ENCODE measurements at places on chromosomes 13 and 19.

- no peak for DNase-seq
These were observed 23.4 kb upstream of the TCF3 start for GRCh38 chr19:1675633-1676350.

DNA sequence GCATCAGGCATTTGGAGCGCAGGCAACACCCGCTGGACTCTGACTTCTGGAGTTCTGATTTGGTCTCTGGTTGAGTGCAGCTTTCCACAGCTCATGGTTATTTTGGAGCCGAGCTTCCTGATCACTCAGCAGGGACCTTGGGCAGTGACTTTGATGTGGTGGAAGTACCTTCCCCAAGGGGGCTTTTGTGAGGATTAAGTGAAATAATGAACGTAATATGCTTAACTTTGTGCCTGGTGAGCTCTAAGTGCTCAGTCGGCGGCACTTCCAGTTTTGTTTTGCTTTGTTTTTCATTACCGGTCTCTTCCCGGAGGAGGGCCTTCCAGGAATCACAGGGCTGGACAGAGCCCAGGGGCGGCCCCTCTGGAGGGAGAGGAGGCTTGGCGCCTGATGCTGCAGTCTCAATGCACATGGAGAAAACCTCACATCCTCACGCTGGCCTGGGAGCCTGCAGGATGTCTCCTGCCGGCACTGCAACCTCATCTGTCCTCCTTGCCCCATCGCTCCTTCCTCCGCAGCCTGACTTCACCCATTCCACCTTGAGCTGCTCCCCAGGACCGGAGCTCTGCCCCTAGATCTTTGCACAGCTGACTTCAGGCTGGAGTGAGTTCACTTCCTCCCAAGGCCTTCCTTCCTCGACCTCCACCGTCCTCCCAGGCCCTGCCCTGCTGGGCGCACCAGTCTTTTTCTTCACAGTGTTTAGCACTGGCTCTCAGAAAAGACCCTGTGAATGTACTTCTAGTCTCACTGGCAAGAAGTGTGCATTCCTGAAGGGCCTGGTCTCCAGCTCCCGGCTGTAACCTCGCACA is 1.5 kb downstream of the PLEKHF1 start:
- no peak for DNase-seq

DNA sequence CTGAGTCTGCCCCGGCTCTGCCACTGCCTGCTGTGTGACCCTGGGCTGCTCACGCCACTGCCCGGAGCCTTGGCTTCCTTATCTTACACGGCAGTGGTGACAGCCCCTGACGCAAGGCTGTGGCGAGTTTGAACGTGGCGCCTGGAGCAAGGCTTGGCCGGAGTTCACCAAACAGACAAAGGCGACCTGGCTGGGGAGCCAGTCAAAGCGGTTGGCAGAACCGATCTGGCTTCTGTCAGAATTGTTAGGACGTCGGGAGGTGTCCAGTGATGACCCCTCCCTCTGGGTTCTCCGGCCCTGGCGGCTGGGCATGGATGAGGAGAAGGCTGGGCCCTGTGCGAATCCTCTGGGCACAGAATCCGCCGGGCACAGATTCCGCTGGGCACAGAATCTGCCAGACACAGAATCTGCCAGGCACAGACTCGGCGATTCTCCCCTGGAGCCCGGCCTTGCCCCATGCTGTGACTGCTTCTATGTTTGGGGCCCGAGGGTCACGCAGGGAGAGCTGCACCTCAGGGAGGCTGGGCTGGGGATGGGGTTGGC is 11.7 kb upstream of the TMEM255B start:
- DNase-seq, result no peak

- no peak for DNase-seq
These were observed 93.9 kb downstream of the STARD13 start for GRCh38 chr13:33191425-33192210.

DNA sequence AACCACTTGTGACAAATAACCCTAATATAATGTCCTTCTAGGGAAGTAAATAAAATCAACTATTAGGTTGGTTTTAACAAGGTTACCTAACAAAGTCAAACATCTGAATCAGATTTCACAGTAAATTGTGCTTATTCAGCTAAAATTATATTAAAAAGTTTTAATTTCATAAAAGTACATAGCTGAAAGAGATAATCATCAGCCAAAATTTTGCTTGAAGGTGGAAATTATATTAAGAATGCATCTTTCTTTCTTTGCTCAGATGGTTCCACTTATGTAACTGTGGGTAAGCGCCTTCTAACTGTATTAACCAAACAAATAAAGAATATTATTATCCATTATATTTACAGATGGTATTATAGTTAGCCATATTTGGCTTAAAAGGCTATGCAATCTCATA is 2840.3 kb upstream of the PCDH20 start:
- DNase-seq, result no peak

DNA sequence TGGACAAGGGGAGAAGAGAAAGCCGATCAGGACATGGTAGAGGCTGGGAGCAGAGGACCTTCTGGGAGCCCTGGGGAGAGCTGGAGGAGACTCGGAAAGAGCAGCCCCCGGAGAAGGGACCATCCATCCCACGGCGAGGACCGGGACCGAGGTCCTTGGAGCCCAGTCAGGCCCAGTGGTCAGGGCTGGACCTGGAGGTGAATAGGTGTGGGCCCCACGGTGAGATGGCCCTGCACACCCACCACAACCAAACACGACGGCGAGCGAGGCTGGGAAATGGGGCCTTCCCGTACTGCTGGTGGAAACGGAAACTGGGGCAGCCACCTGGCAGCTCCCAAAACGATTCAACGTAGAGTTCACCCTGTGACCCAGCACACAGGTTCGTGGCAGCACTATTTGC is 3.7 kb upstream of the NTN5 start:
- DNase-seq, result no peak

DNA sequence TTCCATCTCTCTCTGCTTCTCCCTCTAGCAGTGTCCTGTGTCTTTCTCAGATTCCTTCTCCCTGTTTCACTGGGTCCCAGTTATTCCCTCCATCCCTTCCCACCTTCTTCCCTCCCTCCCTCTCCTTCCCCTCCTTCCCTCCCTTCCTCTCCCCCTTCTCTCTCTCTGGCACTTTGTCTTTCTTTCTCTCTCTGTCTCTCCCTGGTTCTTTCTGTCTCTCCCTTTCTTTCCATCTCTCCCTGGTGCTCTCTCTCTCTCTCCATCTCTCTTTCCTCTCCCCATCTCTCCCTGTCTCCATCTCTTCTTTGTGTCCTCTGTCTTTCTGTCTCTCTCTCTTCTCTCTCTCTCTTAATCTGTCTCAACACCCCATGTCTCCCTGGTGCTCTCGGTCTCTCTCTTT is 31.7 kb upstream of the CYP2B6 start:
- DNase-seq, result no peak

DNA sequence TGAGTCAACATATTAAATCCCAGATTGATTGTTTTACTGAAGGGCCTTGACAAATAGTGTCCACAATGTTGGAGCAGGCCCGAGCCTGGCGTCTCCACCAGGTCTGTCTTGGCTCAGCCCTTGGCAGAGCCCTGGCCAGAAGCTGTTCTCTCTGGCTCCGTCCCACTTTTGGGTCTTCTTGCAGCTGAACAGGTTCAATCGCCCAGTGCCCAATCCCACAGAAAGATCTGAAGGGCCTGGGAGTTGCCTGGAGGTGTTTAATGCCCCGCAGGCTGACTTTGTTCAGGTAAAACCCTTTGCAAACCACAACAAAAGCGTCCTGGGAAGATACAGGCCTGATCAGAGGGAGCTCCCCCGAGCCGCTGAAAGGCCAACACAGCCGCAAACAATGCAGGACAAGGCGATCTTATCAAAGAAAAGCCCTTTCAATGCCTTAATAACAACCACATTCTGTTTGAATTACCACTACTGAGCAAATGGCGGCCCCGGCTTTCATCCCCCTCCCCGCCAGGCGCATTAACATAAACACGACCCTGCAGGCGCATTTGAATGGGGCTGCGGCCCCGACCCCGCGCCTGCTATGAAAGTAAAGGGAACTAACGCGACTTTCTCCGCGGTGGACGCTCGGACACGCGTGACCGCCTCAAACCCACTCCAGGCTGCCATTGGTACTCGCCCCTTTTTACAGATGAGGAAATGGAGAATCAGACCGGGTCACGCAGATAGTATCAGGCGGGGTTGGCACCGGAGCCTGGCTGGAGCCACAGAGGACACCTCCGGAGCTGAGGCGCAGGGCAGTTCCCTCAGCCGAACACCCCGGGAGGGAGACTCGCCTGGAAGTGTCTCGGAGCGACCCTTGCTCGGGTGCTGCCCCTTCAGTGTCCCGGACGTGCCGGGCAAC is 3.1 kb downstream of the CDX2 start:
- no peak for DNase-seq

- no peak for DNase-seq
These were observed 16.0 kb upstream of the QTRT1 start for GRCh38 chr19:10685210-10685609.

DNA sequence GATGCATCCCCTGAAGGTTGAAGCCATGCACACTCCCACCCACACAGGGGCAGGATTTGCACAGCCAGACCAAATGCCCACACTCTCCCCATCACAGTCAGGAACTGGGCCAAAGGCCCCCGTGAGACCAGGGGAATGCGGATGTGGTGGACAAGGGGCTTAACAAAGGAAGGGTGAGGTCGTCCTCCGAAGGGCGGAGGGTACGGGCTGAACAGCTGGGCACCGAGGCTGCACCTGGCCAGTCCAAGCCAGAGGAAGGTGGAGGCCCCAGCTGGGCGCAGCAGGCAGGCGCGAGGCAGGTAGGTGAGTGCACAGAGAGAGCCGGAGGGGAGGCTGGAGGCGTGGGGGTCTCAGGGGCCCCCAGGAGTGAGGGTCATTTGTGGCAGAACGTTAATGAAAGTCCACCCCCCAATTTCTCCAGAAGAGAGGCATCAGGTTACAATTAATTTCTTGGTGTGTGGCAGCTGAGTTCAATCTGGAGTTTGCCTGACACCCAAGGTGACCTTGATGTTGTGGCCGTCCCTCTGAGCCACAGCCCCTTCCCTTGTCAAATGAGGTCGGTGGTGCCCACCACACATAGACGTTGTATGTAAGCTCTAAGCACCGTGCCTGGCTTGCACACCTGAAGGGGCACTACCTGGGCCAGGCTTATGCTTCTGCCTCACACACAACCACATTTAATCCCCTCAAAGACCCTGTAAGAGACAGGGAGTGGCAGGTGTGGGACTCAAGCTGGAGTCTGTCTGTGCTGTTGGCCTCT is 2.9 kb downstream of the KLK15 start:
- DNase-seq, result no peak

DNA sequence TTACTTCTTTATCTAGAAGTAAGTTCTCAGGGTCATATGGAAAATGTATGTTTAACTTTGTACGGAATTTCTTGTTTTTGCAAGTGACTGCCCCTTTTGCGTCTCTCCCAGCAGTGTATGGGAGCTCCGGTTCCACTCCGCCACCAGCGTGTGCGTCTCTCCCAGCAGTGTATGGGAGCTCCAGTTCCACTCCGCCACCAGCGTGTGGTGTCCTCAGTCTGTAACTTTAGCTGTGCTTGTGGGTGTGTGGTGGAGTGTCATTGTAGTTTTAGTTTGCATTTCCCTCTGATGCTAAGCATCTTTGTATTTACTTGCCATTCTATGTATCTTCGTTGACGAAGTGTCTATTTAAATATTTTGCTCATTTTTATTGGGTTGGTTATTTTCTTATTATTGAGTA is 2.4 kb downstream of the CUL4A start:
- DNase-seq, result no peak

- DNase-seq, result peak; percentile 16
These were observed 112.5 kb upstream of the SLC7A1 start for GRCh38 chr13:29707876-29708543.

- DNase-seq, result no peak
These were observed 5.3 kb upstream of the CSNK1G2 start for GRCh38 chr19:1935484-1936208.

DNA sequence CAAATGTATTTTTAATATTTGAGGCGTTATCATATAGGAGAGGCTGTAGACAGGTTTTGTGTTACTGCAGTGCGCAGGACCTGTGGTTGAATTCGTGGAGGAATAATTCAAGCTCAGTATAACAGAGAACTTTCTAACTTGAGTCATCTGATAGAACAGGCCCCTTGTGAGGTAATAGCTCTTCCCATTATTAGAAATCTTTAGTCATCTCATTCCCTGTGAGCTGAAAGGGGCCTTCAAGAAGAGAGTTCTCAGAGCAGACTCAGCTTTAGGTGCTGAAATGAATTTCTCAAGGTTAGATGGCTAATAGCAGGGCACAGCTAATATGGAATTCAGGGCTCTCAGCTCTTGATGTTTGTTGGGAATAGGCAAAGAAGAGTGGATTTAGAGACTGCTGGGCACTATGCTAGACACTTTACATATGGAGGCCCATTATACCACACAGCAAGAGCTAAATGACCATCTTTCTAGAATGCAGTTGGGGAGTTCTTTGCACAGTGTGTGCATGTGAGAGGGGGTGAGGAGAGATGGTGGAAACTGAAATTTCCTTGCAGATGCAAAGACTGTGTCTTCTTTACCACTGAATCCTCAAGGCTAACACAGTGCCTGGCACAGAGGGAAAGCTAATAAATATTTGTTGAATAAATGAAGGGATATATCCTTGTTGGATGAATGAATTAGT is 89.5 kb downstream of the DGKH start:
- no peak for DNase-seq

GRCh38 chr13:110301083-110301482 is 5.9 kb downstream of the COL4A1 start:
- no peak for DNase-seq

All from retinal pigment epithelial cell (primary cell).